GM12878 (cell line): ENCODE measurements at places on chromosomes 3 and 15. TPM values are rescaled to one million over a fixed set of nuclear protein-coding genes. Genes with fewer than 3 reads are reported as not detected.

DNA sequence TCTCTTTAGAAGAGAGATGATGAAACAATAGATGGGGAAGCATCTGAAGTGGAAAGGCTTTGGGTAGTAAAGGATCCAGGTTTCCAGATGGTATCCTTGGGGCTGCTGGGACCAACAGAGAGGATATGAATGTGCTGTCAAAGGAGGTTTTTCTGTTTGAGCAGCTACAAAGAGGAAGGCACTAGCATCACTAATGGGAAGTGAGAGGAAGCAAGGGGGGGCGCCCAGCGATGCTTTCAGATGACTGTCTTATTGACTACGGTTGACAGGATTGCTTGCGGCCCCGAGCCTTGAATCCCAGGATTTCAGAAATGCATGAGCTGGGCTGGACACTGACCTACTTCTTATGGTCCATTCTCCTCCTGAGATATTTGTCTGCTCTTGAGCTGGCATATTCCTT lies 103.8 kb upstream of the GALNT15 start:
- DNase-seq: no peak

The POC1A gene
- total RNA-seq: 22.9 and 23.4 TPM in 2 replicates

- DNase-seq: no peak
Observed at GRCh38 chr3:98371853-98372252, 18.2 kb downstream of the OR5K4 start.

The LEKR1 gene
- total RNA-seq: 1.1 and 1.2 TPM in 2 replicates

DNA sequence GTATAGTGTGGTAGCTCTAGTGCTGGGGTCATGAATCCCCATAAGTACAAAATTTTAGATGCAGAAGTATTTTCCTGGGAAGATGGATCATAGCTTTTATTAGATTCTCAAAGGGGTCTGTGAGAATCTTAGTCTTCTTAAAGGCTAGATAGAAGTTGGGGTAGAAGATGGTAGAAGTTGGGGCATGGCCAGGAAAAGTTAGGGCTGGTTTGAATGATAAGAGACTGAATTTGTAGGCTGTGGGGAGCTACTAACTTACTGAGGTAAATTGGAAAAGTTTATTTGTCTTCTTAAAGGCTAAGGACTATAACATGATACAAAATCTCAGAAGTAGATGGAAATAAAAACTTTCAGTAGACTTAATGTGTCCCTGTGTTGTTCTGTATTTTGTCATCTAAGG lies 1.6 kb upstream of the UBE2Q2 start:
- DNase-seq: no peak

The RPL4 gene
- 4,258 and 4,437 TPM in 2 replicates for total RNA-seq

DNA sequence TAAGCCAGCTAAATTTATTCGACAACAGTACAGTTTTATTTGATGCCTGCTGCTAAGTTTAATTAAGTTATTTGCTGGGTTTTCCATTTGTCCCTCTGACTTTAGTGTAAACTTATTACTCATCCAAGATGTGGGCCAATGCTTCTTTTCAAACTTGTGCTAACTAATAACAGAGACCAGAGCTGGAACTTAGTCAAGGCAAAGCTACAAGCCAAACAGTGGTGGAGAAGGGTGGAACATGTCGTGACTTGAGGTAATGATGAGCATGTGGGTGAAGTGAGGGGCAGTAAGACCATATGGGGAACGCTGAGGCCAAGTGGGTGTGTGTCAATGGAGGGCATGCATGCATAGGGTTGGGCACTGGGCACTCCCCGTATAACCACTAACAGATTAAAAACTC lies 63.9 kb downstream of the NMD3 start:
- no peak for DNase-seq

DNA sequence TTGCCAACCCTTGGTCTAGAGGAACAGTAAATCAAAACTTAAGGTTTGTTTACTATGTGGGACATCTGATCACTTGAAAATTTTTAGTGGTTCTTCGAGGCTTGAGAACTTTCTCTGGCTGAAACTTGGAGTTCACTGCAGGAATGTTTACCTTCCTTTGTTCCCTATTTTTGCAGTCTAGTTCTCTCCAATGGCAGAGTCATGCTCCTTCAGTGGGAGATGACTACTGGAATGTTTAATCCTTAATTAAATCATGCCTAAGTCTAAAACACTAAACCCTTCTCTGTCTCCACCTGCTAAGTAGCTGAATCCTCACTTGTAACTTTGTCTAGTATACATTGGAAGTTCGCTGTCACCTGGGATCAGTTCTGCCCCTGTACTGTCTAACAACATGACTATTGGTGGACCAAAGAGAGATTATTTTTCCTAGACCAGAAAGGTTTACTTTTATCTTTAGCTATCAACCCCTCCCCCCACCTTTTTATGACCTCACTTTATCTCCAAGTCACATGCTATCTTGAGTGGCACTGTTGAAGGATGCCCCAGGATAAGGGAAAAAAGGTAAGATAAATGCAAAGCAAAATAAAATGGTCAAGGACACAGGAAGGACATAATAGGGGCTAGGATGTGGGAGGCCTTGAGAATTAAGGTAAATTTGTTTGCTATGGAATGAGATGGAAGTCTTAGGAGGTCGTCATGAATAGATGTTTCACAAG lies 1.2 kb upstream of the ZNF609 start:
- no peak for DNase-seq

DNA sequence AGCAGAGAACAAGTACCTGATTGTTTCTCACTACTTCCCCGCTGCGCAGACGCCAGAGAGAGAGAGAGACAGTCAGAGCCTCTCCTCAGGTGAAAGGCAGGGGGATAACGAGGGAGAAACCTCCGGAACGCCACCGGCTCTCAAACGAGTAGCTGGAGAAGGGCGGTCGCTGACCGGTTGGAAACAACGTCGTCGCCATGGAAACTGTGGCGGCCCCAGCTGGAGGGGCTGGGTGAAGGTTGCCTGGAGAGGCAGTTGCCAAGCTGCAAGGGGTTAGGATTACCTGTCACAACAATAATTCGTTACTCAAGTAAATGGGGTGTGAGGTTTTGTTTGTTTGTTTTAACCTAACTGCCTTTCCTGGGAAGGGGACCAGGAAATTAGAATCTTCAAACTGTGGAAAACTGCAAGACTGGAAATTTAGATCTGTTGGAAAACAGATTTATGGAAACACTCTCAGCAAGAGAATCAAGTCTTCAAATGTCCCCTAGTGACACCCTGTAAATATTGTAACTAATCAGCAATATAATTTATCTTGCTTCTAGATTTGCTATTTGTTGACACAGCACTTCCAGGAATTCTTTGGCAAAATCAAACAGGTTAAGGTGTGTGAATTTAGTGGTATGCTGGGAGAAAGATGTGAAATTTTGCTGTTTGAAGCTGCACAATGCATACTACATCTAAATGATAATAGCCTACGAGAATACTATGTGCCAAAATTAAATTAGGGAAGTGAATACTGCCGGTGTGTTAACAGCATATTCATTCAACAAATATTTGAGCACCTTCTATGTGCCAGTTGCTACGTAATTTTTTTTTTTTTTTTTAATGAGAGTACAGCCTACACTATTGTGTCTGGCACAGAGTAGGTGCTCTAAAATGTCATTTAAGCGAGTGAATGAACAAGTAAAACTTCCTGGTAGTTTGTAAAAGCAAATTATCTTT lies at the start of gene DNAH12:
Gene DNAH12 (minus strand): TSS at position 164 of the 945 bp plus-strand sequence. CDS start 1,474 bp downstream, outside the sequence.
- no peak for DNase-seq

The ZNF385D gene
- not detected in 2 replicates for total RNA-seq

The GRM2 gene
- total RNA-seq: 0.05 TPM in 1 of 2 replicates, not detected in the other

- no peak for DNase-seq
Observed at GRCh38 chr15:68597581-68597980, 18.8 kb downstream of the CORO2B start.

DNA sequence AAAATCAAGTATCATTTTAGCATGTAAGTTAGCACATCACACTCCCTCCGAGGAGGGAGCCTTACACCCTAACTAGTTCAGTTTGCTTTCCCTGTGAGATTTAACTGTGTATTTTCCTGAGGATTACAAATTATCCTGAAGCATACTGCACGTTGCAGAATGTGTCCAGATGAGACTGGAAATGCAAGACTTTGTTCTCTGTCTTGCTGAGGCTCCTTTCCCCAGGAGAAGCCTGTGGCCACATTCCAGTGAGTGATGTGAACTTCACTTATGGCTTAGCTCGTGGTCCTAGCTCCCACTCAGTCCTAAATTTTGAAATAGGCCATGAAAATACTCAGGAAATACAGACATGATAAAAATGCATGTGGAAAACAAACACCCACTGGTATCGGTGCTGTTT lies 23.7 kb downstream of the PDZRN3 start:
- DNase-seq: no peak

DNA sequence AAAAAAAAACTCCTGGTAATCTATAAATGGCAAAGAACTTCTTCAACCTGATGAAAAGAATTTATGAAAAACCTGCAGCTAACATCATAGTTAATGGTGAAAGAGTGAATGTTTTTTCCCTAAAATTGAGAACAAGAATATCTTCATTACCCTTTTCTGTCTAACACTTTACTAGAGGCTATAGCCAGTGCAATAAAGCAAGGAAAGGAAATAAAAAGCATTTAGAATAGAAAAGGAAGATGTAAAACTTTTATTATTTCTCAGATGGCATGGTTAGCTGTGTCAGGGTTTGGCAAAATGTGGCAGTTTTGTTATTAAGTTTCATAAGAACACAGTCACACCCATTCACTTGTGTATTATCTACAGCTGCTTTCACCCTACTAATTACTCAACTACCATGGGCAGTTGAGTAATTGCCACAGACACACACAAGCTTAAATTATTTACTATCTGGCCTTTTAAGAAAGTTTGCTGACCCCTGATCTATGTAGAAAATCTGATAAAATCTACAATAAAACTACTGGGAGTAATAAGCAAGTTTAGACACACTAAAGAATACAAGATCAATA lies 465.1 kb downstream of the MAGI1 start:
- no peak for DNase-seq

- no peak for DNase-seq
Observed at GRCh38 chr3:53581671-53582070, 87.3 kb downstream of the CACNA1D start.

DNA sequence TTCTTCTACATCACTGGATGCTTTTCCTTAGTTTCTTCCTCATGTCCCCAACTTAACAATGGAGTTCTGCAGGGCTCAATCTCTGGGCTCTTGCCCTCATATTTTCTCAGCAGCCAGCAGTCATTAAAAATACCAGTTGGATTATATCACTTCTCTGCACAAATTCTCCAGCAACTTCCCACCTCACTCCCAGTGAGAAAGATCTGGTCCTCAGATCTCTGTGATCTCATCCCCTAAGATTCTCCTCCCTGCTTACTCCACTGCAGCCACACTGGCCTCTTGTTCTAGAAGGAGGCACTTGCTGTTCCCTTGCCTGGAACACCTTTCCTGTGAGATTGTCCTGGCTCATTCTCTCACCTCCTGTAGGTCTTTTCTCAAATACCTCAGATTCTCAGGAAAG lies 6.1 kb downstream of the ERICH6 start:
- no peak for DNase-seq

The PHLDB2 gene
- total RNA-seq: 0.64 and 0.90 TPM in 2 replicates

DNA sequence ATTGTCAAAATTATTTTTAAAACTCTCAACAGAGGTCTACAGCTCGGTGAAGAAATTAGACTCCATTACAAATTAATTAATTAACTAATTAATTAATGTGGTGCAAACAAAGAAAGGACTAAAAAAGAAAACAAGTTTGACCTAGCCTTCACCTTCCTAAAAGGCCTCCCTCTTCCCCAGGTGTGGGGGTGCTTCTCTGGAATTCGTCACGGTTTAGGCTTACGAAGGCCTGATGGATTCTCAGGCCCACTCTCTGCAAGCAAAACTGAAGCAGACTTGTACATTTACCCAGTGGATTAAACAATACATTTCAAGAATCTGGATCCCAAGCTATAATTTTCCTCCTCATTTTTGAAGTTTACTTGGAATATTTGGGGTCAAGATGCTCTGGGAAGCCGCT lies 88.6 kb downstream of the TM4SF4 start:
- no peak for DNase-seq

- DNase-seq: no peak
Observed at GRCh38 chr3:106573605-106574004, 704.8 kb upstream of the CBLB start.

The SLC6A1 gene
- not detected in 2 replicates for total RNA-seq

DNA sequence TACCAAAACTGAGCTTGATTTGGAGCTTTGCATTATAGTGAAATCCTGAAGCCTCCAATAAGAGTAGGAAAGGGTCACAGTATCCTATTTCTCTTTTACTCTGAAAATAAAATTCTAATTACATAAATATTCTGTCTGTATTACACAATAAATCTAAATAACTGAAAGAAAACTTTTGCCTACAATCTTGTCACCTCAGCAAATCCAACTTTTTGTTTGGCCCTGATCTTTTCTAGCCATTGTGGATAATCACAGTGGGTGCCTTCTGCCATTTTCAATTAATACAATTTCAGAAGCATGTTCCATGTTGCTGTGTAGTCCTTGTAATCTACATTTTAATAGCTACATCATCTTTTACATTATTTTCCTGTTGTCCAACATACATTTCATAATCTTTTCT lies 29.4 kb upstream of the TIPARP start:
- DNase-seq: no peak

DNA sequence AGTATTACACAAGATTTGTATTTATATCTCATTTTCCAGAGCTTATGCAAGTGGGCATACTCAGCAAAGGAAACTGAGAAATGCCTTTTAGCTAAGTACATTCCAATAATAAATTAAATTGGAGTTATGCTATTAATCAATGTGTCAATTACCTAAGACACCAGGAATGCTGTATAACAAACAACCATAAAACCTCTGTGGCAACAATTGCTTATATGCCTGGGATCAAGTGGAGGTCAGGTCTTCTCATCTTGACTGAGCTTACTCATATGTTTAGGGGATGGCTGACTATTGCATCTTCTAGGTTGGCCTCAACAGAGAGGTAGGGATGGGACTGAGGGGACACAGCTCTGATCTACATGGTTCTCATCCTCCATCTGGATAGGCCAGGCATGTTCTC lies 30.7 kb downstream of the CD200R1L start:
- no peak for DNase-seq

DNA sequence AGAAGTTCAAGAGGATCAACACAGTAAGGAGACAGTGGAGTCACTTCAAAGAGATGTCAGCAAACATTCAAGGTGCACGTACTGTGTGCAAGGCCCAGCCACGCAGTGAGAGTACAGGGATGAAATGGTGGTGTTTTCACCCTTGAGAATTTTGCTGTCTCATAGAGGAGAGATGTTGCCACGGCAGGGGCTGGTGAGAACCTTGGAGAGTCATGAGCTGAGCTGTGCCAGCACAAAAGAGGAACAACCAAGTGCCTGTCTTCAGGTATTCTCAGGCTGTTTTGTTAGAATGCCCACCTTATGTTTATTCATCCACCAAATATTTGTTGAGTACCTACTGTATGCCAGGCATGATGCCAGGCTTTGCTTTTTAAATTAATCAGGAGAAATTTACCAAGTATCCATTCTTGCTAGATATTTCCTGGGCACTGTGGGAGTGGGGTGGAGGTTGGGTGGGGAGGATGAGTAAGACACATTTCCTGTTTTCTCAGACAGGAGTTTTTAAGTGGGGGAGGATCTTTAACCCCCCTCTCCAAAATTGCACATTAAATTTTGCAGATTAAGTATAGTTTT lies 72.6 kb downstream of the SLC6A11 start:
- DNase-seq: no peak

DNA sequence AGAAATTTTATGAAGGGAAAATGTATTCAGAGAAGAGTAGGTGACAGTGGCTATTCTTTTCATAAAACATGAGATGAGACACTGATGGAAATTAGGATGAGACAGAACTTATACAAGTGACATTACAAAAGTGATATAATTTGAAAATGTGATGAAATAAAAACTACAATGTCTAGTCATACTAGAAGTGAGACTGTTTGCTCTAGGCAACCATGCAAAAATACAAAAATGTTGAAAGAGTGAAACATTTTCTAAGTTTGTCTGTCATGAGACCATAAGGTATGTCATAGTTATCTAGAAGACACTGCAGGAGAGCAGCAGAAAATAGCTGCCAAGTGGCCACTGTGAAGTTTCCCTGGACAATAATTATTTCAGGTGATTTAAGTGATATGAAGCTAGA lies 459.5 kb downstream of the DIPK2A start:
- no peak for DNase-seq
